ENCODE measurements at places on chromosomes 6 and 20. TPM values are rescaled to one million over a fixed set of nuclear protein-coding genes. Genes with fewer than 3 reads are reported as not detected.

DNA sequence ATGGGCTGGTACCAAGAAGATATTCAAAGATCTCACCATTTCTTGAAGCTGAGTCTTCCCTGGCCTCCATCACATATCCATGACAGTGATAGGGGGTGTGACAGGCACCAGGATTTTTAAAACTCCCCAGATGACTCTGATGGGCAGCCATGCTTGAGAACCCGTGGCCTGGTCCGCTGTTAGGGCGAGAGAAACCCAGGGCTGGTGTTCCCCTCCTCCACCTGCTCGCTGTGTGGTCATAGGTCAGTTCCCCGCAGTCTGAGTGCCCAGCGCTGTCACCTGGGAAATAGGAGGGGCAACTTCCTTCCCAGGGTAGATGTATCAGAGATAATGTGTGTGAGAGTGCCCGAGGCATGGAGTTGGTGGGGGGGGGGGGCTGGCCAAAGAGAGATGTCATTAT lies 50.9 kb downstream of the TMEM242 start:
- DNase-seq = no peak

GRCh38 chr6:38192011-38192410 lies 372.5 kb downstream of the ZFAND3 start:
- no peak for DNase-seq

- no peak for DNase-seq
Measured at GRCh38 chr6:14682812-14683211, 563.1 kb upstream of the JARID2 start.

The GPR63 gene
- 1.9 TPM for total RNA-seq

The ELOVL4 gene
- not detected for total RNA-seq

DNA sequence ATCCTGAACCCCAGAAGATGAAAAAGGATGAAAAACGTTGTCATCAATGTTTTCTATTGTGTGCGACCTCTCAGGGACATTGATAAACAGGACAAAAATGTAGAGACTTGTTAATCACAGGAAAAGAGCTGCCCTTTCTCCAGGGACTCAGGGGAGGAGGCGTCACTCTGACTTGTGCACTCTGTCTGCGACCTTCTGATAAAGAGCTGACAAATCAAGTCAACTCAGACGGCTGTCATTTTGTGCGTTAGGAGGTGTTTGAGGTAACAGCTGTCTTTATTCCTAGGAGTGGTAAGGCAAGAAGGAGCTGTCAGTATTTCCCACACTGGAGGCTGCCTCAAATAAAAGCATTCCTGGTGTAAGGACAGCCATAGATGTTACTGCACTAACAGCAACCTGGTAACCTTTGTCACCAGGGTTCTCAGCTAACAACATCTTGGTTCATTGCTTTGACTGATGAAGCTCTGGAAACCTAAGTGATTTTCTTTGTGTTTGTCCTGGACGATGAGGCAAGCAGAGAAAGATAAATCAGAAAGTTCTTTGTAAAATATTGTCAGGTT lies 38.6 kb upstream of the NXT1 start:
- no peak for DNase-seq

Measured in PC-9 (cell line).